ENCODE measurements at places on chromosomes 7 and 10.

DNA sequence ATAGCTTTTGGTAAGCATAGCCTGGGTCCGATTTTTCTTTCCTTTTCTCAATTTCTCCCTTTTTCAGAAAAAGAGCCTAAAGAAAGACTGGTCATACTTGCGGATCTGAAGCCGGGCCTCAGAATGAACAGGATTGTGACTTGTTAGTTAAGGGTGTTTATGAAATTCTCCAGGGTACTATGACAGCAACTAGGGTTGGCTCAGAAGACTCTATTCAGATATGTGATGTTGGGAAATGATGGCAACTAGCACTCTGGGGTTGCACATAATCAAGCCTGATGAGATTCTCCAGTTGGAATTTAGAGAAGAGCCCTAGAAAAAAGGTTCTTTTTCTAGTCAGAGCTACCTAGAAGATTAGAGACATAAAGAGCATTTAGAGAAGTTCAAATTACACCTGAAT, 352.4 kb upstream of the POM121L12 start:
- H3K36me3 ChIP-seq = no peaks in the 10 kb centered on the region
- no peak for DNase-seq
- H3K27ac ChIP-seq = no peak overlapping the region
- no peaks in the 10 kb centered on the region for H3K27me3 ChIP-seq
- no peak overlapping the region for H3K4me3 ChIP-seq

GRCh38 chr7:30926313-30926712, 14.7 kb downstream of the AQP1 start:
- H3K27ac ChIP-seq = no peak overlapping the region
- H3K4me3 ChIP-seq = no peak overlapping the region
- no peak for DNase-seq
- H3K36me3 ChIP-seq = peaks cover 4% of the 10 kb centered on the region
- H3K4me1 ChIP-seq = no peaks in the 10 kb centered on the region

DNA sequence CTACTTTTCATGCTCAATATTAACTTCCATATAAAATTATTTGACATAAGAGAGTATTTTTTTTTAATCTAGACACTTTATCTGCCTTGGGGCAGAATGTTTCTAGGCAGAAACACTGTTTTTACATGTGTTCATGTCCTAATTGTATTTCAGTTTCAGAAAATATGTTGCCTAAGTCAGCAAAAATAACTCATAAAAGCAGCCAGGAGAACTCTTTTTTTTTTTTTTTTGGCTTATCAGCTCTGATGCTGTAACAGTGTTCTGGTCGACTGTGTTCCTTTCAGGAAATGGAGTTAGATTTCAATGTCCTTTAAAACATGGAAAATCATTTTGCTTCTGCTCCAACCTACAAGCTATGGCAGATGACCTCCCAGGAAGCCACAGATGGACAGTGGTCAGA, 63.2 kb upstream of the OPALIN start:
- H3K4me3 ChIP-seq = no peak overlapping the region
- DNase-seq = no peak
- H3K27ac ChIP-seq = no peak overlapping the region
- no peaks in the 10 kb centered on the region for H3K36me3 ChIP-seq
- peaks cover 6% of the 10 kb centered on the region for H3K27me3 ChIP-seq
- H3K4me1 ChIP-seq = no peaks in the 10 kb centered on the region

GRCh38 chr7:94634502-94634901, 21.4 kb downstream of the SGCE start:
- H3K4me3 ChIP-seq = no peak overlapping the region
- no peaks in the 10 kb centered on the region for H3K4me1 ChIP-seq
- H3K27ac ChIP-seq = no peak overlapping the region
- H3K36me3 ChIP-seq = no peaks in the 10 kb centered on the region

- H3K4me3 ChIP-seq = peak overlapping the region; percentile 9
- DNase-seq = no peak
- H3K27me3 ChIP-seq = no peaks in the 10 kb centered on the region
- H3K27ac ChIP-seq = peak overlapping the region; percentile 85
- H3K36me3 ChIP-seq = peaks cover 10% of the 10 kb centered on the region
Measured at GRCh38 chr10:1068380-1069361, 12.5 kb downstream of the WDR37 start.

GRCh38 chr10:85557077-85557476, 809.5 kb downstream of the GRID1 start:
- no peak overlapping the region for H3K4me3 ChIP-seq
- H3K27me3 ChIP-seq = peaks cover 5% of the 10 kb centered on the region
- no peaks in the 10 kb centered on the region for H3K36me3 ChIP-seq
- no peak overlapping the region for H3K27ac ChIP-seq
- no peak for DNase-seq
